ENCODE measurements at places on chromosomes 6 and 20.

DNA sequence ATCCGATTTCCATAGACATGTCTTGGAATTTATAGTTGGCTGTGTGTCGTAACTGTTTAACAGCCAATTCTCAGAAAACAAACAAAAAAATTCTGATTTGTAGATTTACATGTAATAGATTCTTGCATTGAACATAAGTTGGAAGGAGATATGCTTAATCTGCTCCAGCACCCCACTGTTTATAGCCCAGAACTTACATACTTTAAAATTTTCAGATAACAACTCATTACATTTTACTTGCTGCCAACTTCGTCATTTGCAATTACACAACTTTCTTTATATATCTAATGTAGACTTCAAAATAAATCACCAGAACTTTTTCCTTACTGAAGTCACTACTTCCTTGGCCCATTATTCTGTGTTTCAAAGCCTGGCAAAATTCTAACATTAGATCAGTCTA lies 472.3 kb upstream of the EYS start:
- DNase-seq, result no peak

DNA sequence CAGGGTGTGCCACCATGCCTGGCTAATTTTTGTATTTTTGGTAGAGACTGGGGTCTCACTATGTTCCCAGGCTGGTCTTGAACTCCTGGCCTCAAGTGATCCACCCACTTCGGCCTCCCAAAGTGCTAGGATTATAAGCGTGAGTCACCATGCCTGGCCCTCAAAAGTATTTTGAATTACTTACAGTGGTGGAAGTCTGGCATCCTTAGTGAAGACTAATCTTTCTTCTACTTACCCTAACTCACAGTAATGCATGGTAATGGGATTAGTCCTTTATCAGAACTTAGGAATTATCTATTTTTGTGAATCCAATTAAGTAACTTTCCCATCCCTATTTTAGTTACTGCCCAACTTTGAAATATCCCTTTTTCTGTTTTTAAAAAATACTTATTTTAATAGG lies 3.9 kb downstream of the RWDD1 start:
- no peak for DNase-seq

- no peak for DNase-seq
Observed at GRCh38 chr6:156963712-156964700, 186.8 kb downstream of the ARID1B start.

DNA sequence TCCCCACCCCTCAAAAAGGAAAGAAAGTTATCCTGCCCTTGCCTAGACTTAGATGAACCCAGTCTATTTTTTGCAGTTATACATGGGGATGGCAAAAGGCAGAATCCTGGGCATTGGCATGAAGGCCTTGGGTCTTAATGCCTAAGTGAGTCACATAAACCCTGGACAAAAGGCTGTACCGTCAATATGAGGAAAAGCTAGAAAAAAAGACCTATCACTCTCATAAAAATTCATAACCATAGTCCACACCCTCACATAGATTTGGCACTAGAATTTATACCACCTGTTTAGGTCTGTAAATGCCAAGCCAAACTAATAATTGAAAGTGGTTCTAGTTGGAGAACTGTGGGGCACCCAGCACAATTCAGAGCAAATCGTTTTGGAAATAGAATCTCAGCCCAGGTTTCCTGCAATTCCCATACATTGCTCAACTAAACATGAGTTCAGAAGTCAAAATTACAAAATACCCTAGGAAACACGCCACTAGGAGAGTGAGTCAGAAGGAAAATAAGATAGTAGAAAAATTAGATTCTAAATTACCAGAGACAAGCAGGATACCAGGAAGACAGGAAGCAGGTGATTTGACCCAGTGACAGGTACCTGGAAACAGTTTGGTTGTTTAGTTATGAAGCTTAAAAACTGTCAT lies 70.4 kb upstream of the FUCA2 start:
- DNase-seq, result no peak

DNA sequence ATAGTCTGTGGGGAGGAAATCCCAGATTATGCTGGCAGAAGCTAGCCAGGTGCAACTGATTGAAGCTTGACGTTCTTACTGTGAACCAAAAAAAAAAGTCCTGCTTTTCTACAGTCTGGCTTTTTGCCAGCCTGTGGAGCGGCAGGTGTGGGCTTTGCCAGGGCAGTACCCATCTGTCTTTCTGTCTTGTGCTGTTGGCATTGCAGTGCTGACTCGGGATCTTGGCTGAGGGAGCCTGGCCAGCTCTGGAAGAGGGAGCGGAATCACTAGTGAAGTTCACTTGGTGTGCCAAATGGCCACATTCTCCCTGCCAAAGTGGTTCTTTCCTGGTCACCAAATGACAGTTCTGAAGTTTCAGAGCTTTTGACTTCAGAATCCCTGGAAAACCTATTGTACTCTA lies 5.0 kb downstream of the KIF3B start:
- no peak for DNase-seq

DNA sequence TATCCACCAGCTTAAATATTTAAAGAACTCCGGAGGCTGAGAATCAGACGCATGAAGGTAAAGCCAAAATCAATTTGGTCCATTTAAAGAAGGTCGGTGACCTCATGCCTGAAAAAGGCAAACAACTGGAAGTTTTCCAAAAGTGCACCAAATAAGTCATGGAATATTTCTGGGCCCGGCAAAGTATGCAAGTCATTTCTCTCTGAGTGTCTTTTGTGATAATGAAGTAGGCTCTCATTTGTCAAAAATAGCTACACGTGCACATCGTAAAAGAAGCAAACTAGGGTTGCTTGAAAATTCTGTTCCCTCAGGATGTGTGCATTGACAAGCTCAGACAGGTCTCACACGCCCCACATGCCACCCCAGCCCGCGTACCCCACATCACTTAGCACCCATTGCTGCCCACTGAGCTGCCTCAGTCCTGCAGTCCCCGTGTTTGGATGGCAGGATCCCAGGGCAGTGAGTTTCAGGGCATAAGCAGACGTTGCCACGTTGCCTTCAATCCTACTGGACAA lies 20.5 kb upstream of the PYGB start:
- DNase-seq, result no peak

- no peak for DNase-seq
Observed at GRCh38 chr6:37928217-37928616, 108.7 kb downstream of the ZFAND3 start.

- no peak for DNase-seq
Observed at GRCh38 chr20:5212907-5213487, 86.2 kb downstream of the CDS2 start.

GRCh38 chr6:151294561-151295101 lies 54.9 kb downstream of the AKAP12 start:
- no peak for DNase-seq

DNA sequence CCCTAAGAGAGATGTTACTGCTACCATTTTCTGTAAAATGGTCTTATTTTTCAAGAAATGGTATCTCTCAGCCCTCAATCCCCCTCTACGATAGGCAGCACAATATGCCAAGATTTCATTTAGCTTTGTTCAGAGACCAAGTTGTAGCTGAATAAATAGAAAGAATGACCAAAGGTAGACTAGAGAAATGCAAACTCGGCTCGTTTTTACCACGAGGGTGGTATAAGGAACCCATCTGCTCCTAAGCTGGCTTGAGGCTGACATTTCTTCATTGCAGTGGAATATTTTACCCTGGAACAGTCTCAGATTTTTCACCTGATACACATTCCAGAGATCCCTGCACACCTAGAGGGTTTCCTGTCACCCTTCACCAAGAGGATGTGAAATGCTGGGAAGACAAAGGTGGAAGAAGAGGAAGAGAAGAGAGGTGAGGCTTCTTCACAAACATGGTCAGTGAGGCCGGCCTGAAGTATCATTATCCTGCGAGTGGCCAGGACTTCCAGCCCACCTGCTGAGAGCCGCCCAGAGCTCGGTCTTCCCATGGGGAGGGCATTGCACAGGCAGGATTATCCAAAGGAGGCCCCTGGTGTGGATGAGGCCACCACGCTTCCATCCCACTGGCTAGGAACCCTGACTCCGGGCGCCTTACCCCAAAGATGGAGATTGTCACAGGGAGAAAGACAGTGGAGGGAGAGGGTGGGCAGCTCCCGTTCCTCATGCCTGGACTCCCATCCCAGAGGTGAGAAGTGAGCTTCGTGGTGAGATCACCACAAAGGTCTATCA lies 57.1 kb upstream of the AFDN start:
- no peak for DNase-seq

DNA sequence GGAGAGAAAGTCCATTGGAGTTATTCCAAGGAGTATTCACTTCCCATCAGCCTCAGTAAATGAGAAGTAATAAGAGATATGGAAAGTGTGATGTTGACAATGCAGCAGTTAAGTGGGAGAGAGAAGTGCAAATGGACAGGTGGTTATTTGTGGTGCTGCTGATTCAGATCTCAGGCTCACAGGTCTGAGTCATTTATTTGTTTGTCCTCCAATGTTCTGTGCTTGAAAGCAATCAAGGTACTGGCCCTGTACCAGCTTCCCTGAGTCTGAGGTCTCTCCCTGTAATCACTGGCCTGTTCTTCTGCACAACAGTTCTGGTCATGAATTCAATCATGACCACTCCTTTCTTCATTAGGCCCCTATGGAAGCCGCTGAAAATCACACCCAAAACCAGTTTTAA lies 827.7 kb downstream of the MAFB start:
- no peak for DNase-seq

GRCh38 chr6:126788861-126789365 lies 329.6 kb upstream of the RSPO3 start:
- no peak for DNase-seq

GRCh38 chr6:115668781-115669180 lies 391.9 kb downstream of the FRK start:
- no peak for DNase-seq

DNA sequence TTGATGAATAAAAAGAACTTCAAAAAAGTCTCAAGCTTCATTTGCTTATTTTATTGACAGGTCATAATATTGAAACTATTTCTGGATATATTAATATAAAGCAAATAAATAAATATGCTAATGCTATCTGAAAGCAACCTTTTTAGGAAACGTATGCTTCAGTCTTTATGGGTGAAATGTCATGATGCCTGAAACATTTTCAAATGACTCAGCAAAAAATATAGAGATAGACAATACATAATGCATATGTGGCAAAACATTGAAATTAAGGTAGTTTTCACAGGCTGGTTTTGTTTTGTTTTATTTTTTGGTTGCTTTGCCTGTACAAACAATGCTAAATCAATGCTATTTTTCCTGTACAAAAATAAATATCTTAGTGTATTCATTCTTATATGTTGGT lies 194.4 kb upstream of the PLCB4 start:
- no peak for DNase-seq

All from thymus (tissue), 14 donors.